ENCODE measurements at places on chromosomes 7 and 10.

DNA sequence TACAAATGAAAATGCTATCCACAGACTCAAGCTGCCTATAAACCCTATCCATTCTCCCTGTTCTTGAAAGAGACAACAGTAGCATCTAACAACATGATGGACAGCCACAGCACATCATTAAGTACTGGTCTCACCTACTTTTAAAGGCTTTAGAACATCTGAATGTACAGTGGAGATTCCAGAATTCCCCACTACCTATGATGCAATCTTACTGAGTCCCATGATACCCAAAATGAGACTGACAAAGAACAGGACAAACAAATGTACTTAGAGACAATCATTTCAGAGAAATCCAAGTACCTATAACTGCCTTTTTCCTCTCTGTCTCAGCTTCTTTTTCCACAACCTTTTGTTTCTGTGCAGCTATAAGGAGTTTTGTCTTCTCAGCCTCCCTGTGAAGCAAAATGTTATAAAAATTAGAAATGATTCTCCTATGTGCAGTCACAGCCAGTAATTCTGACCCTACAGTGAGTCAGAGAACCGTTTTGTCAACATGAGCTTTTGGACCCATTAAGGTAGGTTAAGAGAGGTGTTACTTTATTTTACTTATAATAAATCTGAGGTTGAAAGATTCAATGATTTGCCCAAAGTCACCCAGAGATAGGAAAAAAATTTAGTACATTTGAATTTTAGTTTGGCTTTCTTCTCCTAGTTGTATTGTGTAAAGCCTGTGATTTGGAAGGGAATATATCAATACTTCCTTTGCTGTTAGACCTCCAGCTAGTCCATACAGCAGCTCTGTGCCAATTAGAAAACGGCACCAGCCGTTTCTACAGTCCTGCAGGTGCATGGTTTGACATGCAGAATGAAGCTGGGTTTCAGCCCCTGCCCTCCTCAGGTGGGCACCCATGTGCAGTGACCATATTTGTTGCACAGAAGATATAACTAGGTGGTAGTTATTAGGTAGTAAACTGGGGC lies 21.9 kb downstream of the ERLIN1 start:
- no peak for DNase-seq

GRCh38 chr10:18209241-18209640 lies 69.0 kb downstream of the CACNB2 start:
- DNase-seq: no peak

GRCh38 chr7:73869011-73869798 lies 8.2 kb downstream of the TMEM270 start:
- DNase-seq: no peak

GRCh38 chr10:70903262-70903921 lies 15.0 kb upstream of the PCBD1 start:
- no peak for DNase-seq

DNA sequence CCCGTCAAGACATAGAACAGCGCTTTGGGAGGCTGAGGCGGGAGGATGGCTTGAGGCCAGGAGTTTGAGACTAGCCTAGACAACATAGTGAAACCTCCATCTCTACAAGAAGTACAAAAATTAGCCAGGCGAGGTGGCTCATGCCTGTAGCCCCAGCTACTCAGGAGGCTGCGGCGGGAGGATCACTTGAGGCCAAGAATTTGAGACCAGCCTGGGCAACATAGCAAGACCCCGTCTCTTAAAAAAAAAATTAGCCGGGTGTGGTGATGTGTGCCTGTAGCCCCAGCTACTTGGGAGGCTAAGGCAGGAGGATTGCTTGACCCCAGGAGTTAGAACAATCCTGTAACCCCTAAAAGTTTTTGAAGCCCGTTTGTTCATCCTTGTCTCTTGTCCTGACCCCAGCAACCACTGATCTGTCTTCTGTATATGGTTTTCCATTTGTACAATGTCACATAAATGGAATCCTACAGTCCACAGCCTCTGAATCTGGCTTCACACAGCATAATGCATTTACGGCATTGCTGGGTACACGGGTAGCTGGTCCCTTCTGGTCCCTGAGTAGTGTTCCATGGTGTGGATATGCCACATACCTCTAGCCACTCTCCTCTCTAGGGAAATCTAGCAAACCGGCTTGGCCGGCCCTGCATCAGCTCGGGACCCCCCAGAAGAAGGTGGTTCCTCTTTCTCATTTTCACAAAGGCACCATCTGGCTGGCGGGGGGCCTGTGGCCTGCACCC lies 8.4 kb downstream of the GTF2IRD1 start:
- DNase-seq: no peak

DNA sequence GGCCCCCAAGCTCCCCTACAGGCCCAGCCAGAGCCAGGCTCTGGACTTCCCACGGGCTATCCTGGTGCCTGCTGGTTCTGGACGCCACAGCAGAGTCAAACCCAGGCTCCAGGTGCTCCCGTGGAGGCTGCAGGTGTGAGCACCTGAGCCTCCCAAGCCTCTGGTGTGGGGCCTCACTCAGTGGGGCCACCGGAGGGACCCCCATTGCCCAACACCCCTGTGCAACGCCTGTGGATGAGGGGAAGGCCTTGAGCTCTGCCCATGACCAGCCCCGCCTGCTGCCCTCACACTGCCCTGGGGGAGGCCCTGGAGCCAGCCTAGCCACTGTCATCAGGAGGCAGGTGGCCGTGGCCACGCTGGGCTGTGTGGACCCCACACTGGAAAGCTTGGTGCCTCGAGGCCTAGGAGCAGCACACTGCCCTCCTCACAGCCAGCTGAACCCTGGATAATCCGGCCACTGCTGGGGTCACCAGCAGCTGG lies 229.3 kb downstream of the MAD1L1 start:
- no peak for DNase-seq

- no peak for DNase-seq
These were observed 359.4 kb downstream of the GALNT17 start for GRCh38 chr7:71491336-71491735.

DNA sequence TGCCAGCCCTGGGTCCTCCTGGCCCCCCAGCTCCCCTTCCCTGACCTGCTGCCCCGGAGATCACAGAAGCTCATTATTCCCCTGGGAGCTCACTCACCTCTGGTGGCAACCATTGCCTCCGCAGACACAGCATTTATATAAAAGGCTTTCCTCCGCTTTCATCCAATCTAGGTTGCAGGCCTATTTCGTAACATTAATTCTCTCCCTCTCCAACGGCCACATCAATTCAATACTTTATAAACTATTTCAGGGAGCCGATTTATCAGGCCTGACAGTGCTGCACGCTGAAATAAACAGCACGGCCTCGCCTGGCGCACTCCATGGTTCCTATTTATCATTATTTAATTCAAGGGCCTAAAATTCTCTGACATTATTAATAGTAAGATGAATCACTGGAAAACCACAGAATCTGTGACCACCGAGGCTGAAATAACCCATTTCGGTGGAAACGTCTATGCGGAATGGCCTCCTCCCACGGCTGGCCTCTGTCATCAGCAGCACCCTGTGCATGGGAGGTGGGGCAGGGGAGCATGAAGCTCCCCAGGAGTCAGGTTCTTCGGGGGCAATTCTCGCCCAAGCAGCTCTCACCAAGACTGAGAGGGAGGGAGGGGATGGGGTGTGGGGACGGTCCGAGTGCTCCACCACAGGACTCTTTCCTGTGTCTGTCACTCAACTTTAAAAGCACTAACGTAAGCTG lies 249.3 kb upstream of the PFKP start:
- DNase-seq: no peak

DNA sequence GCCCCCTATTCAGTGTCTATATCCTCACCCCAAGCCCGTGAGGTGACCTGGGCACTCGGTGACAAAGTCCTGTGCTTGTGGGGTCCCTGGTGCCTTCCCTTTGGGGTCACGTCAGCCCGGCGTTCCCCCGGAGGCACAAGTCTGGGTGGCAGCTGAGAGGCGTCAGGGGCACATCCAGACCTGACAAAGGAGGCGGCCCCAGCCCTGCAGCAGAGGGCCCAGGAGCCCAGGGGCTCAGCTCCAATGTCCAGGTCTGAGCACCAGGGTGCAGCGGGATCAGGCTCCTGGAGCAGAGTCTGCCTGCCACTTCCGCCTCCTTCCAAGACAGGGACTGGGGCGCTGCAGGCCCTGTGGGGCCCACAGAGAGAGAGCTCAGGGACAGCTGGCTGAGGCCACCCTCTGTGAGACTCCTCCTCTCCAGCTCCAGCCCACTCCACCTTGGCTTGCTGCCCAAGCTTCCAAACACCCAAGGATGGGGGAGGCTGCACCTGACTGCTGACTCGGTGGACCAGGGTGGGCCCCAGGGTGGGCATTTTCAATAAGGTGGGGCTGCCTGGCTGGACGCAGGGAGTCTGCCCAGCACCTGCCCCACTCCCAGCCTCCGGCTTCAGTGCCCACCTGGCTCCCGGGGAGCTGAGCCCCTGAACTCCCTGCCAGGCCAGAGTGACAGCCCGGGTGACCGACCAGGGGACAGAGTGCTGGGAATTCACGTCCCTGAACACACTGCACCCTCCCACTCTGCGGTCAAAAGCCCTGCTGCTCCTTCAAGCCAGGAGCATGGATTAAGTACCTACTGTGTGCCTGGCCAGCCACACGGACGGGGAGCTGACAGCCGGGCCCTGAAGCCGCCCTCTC lies 1.0 kb upstream of the KNDC1 start:
- DNase-seq: no peak

DNA sequence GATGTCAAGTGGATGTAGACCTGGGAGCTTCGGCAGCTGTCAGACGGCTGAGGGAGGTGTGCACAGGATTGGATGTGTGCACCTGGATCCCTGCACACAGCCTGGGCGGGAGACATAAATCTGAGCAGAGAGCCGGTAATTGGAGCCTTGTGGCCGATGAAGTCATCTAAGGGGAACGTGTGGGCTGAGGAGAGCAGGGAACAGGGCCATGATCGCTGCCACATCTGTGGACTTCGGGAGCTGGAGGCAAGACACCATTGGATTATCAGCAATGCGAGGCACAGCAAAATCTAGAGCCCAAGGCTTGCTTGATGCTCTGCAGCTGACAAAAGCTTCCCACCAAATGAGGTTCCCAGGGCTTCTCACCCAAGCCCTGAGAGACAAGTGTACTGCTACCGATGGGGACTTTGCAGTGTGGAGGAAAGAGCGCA lies 147.7 kb downstream of the PTPN20 start:
- no peak for DNase-seq

- no peak for DNase-seq
These were observed 147.3 kb upstream of the PRPS1L1 start for GRCh38 chr7:18174996-18175395.
